Sigmoid colon (tissue), 7 donors: ENCODE measurements at places on chromosomes 1 and 21. TPM values are rescaled to one million over a fixed set of nuclear protein-coding genes. Genes with fewer than 3 reads are reported as not detected.

ZMYND12 gene
- 0.54 TPM for total RNA-seq

GRCh38 chr1:194787001-194787400 is 1600.6 kb upstream of the B3GALT2 start:
- DNase-seq: no peak
- H3K4me3 ChIP-seq: no peak overlapping the region
- no peak overlapping the region for H3K27ac ChIP-seq
- H3K4me1 ChIP-seq: no peaks in the 10 kb centered on the region
- H3K36me3 ChIP-seq: no peaks in the 10 kb centered on the region

- H3K36me3 ChIP-seq: no peaks in the 10 kb centered on the region
- H3K27ac ChIP-seq: no peak overlapping the region
- no peak overlapping the region for H3K4me3 ChIP-seq
- peaks cover 21% of the 10 kb centered on the region for H3K4me1 ChIP-seq
Observed at GRCh38 chr1:39689214-39689613, 2.0 kb downstream of the HPCAL4 start.

MPL gene
- total RNA-seq: not detected

DNA sequence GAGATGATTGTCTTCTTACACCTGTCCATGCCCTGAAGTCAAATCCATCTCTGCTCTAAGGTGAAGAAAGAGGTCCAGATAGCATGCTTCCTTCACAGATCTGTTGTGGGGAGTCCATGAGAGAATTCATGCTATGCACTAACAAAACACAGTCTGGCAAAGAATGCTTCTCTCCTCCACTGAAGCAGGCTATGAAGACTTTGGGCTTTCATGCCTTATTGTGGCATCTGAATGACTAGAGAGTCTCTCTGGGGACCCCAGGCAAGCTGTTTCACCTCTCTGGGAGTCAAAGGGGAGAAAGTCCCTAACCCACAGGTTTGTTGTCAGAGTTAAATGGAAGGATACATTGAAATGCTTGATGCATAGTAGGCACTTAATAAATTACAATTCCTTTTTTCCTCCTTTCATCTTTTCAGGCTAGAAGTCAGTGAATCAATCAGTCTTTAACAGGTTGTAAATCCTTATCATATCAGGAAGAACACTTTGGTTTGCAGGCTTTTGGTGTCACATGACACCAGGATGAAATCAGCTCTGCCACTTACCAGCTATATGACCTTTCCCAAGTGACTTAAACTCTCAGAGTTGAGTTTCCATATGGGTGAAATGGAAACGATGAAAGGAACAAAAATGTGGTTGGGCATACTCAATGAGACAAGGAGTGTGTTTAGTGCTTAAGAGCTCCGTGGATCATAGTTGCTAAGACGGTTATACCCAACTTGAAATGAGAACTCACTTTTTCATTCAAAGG is 200.1 kb upstream of the DAB1 start:
- no peaks in the 10 kb centered on the region for H3K27me3 ChIP-seq
- no peak for DNase-seq
- no peak overlapping the region for H3K27ac ChIP-seq
- H3K4me3 ChIP-seq: no peak overlapping the region
- peaks cover 7% of the 10 kb centered on the region for H3K4me1 ChIP-seq

DNA sequence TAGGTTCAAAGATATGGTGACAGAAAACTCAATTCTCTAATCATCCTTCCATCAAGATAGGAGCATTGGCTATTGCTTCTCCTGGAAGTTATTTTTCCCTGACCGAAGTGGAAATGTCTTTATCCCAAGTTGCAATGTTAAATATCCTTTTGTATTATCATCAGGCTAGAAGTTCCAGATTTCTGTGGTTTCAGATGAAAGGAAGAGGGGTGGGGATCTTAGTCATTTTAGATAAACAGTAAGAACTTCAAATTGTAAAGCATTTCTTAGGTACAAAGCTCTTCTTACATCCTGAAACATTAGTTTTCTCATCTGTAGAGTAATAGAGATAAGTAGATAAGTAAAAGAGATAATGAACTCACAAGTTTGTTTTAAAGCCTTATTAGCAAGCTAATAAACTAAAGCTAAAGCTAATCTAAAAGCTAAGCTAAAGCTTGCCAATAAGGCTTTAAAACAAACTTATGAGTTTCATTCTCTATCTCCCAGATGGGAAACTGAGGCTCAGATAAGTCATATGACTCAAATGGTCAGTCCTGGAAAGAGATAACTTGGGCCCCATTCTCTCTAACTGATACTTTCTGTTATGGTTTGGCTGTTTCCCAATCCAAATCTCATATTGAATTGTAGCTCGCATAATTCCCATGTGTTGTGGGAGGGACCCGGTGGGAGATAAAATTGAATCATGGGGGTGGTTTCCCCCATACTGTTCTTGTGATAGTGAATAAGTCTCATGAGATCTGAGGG is 99.2 kb upstream of the KCNK2 start:
- no peaks in the 10 kb centered on the region for H3K36me3 ChIP-seq
- no peak for DNase-seq
- H3K27ac ChIP-seq: no peak overlapping the region

DNA sequence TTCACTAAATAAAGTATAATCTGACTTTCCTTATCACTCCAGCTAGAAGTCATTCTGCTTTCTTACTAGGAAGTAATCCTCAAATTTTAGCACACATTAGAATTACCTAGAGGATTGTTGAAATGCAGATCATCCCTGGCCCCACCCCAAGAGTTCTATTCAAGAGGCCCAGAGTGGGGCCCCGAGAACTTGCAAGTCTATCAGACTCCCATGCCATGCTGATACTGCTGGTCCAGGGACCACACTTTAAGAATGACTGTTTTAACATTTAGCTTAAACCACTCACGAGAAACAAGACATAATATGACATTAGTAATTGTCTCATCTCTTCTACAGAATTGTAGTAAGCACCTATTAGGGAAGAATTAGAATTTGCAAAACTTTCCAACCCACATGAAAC is 7.7 kb upstream of the SYNJ1 start:
- peaks cover 68% of the 10 kb centered on the region for H3K36me3 ChIP-seq
- H3K27ac ChIP-seq: no peak overlapping the region
- no peak for DNase-seq
- no peaks in the 10 kb centered on the region for H3K27me3 ChIP-seq

NBPF6 gene
- total RNA-seq: not detected

DNA sequence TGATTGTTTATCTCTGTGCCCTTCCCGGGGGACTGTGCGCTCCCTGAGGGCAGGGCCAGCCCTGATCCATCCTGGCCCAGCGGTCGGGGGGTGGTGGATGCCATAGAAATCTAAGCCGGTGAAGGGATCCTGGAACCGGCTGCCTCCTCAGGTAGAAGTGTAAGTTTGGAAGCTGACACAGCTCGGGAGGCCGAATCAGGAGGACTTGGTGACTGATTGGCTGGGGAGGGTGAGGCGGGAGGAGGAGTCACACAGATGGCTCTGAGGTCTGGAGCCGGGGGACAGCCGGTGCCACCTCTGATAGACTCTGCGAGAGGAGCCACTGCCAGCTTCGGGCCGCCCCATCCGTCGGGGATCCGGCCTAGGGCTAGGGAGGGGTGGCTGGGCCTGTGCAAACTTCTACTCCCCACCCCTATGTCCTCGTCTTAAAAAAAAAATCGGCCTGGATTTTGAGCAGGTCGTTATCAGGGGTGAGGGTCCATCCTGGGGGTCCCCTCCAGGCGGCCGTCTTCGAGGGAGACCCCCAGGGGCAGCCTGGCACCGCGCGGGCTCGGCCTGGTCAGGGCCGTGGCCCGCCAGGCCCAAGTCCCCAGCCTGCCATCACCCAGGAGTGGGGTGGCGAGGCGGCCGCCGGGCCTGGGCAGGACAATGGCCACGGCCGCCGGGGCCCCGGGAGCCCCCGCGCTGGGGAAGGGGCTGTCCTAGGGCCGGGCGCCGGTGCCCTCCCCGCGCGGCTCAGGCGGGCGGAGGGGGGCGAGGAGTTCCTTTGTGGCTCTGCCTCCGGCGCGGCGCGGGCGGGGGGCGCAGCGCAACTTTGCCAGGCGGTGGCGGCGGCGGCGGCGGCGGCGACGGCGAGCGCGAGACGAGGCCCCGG is 708 bp upstream of the ZNF362 start:
- H3K4me1 ChIP-seq: no peaks in the 10 kb centered on the region
- peak; percentile 89 for DNase-seq
- H3K27me3 ChIP-seq: no peaks in the 10 kb centered on the region
- peak overlapping the region; percentile 66 for H3K4me3 ChIP-seq

- no peaks in the 10 kb centered on the region for H3K4me1 ChIP-seq
- no peak overlapping the region for H3K4me3 ChIP-seq
- H3K27ac ChIP-seq: no peak overlapping the region
- no peaks in the 10 kb centered on the region for H3K36me3 ChIP-seq
Observed at GRCh38 chr1:230335861-230336522, 90.1 kb downstream of the PGBD5 start.

GRCh38 chr1:15940110-15941043 is 35.5 kb downstream of the ZBTB17 start:
- H3K27ac ChIP-seq: peak overlapping the region; percentile 65
- H3K4me3 ChIP-seq: no peak overlapping the region
- DNase-seq: no peak
- no peaks in the 10 kb centered on the region for H3K27me3 ChIP-seq

DNA sequence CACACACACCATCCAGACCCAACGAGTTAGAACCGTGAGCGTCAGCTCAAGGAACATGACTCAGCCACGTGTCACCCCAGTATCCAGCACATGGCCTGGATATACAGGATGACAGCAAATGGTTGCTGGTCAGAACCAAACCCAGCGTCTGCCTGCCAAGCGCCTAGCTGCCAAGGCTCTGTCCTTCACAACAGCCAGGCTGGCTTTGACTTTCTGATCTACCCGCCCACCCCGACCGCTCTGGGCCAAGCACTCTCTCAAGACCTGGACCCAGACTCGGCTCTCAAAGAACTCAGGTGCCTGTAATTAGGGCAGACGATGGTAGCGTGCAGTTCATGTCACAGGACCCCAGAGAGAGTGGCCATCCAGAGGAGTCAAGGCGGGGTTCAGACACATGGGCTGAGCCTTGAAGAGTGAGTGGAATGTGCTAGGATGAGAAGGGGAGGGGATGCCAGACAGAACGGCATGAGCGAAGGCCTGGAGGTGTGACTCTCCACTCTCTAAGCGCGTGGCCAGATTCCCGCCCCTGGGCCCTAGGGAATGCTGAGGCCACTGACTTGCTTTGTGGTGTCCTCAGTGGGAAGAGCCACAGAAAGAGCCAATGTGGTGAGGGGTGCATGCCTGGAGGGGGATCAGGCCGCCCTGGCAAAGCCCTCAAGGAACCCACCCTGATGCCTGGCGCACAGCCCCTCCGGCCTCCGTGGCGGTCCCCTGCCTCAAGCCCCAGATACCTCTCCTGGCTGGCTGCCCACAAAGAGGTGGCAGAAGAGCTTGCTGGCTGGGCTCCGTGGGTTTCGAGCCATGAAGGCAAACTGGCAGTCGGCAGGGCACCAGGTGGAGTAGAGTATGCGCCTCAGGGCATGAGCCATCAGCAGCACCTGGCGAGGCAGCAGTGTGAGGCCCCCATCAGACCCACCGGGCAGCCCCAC is 7.0 kb downstream of the SH2D5 start:
- no peaks in the 10 kb centered on the region for H3K27me3 ChIP-seq
- H3K4me1 ChIP-seq: no peaks in the 10 kb centered on the region
- DNase-seq: peak; percentile 57
- H3K27ac ChIP-seq: no peak overlapping the region
- H3K36me3 ChIP-seq: no peaks in the 10 kb centered on the region

DNA sequence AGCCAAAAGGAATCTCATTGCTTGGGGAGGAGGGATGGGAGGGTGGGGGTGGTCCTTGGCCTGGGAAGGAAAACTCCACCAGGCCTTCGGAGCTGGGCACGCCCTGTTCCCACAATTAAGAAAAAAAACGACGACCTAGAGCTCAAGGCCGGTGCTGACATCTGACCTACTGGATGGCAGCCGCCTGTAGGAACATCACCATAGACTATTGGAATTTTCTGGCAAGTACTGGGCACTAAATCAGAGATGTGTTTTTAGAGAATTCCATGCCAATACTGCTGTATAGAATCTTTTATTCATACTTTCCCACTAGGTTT is 729 bp downstream of the NADK start:
- H3K27ac ChIP-seq: peak overlapping the region; percentile 90
- H3K4me3 ChIP-seq: peak overlapping the region; percentile 83
- DNase-seq: peak; percentile 81
- H3K36me3 ChIP-seq: no peaks in the 10 kb centered on the region
- H3K27me3 ChIP-seq: no peaks in the 10 kb centered on the region
- peaks cover 62% of the 10 kb centered on the region for H3K4me1 ChIP-seq

HSD3B2 gene
- not detected for total RNA-seq

DNA sequence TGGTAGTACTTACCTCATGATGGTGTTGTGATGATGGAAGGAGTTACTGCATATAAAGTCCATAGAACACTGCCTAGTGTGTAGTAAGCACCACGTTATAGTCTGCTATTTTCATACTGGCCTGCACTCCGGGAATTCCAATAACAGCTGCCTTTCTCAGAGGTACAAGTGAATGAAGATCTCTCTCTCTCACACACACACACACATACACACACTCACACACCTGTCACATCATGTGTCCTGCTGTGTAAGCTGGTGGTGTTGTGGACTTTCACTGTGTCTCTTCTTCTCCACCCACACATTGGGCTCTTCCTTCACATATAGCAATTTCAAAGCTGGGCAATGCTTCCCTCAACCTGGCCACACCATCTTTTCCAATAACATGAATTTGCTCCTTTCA is 33.4 kb upstream of the ST6GALNAC5 start:
- H3K4me1 ChIP-seq: no peaks in the 10 kb centered on the region
- H3K36me3 ChIP-seq: no peaks in the 10 kb centered on the region
- DNase-seq: no peak
- H3K27ac ChIP-seq: no peak overlapping the region

DNA sequence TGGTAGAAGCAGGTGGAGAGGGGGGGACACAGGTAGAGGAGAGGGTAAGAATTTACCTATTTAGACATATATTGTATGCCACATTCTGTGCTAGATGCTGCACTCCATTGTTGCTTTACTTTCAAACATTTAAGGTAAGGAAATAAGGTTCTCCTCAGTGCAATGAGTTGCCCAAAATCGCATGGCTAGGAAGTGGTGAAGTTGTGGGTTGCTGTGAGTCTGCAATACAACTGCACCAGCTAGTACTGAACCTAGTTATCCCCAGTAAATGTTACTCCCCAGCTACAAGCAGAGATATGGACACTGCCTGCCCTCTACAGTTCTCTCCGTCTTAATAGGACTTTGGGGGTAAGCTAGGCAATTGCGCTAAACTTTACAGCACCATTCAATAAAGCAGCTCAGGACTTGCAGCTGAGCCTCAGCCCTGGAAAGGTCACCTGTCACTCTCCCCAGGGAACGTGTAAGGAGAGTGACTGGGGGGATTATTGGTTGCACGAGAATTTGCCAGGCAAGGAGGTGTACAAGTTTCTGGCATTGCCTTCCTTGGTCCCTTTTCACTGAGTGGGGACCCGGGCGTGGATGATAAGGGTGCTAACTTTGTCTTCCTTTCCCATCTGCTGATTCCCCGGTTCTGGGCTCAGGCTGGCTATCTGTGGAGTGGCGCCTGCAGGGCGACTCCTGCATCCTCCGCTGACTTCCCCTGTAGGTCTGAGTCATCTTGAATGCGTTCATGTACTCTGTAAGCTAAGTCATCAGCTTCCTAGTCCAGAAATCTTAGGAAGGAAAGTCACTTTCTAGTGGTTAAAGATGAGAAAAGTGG is 71.3 kb upstream of the CNTN2 start:
- peaks cover 67% of the 10 kb centered on the region for H3K36me3 ChIP-seq
- no peaks in the 10 kb centered on the region for H3K4me1 ChIP-seq
- no peak overlapping the region for H3K27ac ChIP-seq
- DNase-seq: no peak
- H3K27me3 ChIP-seq: no peaks in the 10 kb centered on the region
- no peak overlapping the region for H3K4me3 ChIP-seq

- no peak for DNase-seq
- peaks cover 11% of the 10 kb centered on the region for H3K4me1 ChIP-seq
- H3K27ac ChIP-seq: peak overlapping the region; percentile 20
- H3K27me3 ChIP-seq: no peaks in the 10 kb centered on the region
- H3K36me3 ChIP-seq: no peaks in the 10 kb centered on the region
Observed at GRCh38 chr1:32984090-32984454, 19.5 kb upstream of the RNF19B start.
